Right lung (tissue), 10 donors: ENCODE measurements at places on chromosomes 4 and X.

DNA sequence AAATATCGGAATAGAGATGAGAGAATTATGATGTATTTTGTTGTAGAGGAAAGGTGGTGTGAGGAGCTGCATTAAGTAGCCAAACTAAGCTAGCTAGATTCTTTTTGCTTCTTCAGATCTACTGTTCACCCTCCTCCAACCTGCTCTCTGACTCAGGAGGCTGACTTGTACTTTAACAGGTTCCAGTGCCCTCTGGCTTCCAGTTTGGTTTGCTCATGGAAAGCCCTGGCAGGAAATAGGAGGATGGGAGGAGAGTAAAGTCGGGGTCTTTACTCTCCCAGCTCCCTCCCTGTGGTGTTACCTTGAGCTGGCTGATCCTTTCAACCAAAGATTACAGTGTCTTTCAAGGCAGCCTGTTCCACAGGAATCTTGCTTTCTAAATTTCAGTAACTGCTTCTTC, 277.0 kb upstream of the EDA2R start:
- DNase-seq = no peak

GRCh38 chrX:20080277-20080676, 36.4 kb downstream of the MAP7D2 start:
- no peak for DNase-seq

- DNase-seq = no peak
Measured at GRCh38 chr4:52001616-52002015, 18.5 kb downstream of the LRRC66 start.

DNA sequence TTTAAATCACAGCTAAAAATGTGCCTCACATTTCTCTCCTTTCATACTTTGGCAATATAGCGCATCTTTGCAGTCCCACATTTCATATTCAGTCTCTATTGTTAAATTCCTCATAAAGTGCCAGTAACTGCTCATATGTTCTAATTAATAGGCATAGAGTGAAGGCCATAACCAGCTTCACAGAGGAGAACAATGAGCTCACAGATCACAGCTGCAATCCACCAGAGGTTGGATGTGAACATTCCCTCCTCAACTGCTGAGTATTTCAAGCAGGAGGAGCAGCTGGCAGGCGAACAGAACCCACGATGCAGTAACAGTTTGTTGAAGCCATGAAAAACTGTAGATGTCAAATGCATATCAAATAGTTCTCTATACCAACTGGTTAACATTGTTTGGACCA, 2088.7 kb upstream of the AGA start:
- no peak for DNase-seq
